Occipital lobe (tissue), 3 donors: ENCODE measurements at places on chromosomes 2 and 18.

DNA sequence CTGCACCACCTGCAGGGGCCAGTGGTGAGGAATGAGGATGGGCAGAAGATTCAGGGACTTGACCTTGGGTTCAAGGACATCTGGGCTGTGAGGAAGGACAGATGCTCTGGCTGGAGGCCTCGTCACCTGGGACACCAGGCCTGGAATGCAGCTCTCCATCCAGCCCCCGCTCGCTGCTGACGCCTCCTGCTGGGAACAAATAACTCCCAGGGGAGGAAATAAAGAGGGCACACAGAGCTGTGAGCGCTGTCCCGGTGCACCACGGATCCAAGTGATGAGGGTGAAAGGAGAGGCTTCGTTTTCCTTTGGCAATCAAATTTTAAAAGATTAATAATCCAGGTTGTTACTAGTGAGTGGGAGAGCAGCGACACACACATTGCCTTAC, 368.0 kb upstream of the MYT1L start:
- no peak for DNase-seq

- DNase-seq: peak; percentile 24
Observed at GRCh38 chr2:152389483-152389882, 54.5 kb downstream of the FMNL2 start.

GRCh38 chr2:134406311-134406710, 152.4 kb downstream of the MGAT5 start:
- no peak for DNase-seq

GRCh38 chr2:109143214-109144187, 14.5 kb downstream of the SH3RF3 start:
- no peak for DNase-seq

DNA sequence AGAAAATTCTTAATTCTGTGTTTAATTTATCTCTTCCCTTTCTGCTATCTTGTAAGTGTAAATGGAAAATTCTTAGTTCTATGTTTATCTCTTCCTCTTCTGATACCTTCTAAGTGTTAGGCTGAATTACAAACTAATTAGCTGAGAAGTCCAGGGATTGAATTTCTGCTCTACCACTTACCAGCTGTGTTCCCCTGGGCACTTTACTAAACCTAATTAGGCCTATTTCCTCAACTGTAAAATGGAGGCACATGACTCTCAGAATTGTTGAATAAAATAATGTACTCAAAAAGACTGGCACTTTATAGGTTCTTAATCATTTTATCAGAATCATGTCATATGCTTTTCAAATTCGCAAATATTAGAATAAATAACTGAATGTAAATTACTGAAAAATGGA, 146.3 kb downstream of the MAP2 start:
- no peak for DNase-seq

- DNase-seq: no peak
Observed at GRCh38 chr2:19228181-19228593, 130.2 kb downstream of the OSR1 start.

DNA sequence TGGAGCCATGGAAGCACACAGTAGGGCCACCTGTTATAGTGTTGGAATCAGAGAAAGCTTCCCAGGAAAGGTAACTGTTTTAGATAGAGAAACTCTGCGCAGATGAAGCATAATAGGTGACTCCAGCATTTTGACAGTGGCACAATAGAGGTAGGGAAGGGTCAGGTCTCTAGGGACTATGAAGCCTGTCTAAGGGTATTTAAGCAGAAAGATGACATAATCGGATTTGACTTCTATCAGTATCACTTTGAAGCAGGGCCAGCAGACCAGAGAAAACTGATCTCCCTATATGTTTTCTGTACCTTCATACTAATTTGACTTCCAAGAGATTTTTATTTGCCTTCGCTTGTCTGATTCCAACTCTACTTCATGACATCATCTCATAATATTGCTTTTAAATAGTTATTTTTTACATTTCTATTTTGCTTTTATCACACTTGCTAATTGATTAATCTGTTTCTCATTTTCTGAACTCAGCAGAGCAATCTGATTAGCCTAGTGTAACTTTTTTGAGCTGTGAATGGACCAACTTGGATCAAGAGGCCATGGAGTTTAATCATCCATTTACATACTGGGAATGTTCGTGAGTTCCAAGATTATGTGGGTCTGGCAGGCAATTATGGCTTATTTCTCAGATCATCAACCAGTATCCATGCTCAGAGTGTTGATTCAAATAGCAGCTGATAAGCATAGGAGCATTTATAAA, 8.4 kb upstream of the HIBCH start:
- DNase-seq: no peak

DNA sequence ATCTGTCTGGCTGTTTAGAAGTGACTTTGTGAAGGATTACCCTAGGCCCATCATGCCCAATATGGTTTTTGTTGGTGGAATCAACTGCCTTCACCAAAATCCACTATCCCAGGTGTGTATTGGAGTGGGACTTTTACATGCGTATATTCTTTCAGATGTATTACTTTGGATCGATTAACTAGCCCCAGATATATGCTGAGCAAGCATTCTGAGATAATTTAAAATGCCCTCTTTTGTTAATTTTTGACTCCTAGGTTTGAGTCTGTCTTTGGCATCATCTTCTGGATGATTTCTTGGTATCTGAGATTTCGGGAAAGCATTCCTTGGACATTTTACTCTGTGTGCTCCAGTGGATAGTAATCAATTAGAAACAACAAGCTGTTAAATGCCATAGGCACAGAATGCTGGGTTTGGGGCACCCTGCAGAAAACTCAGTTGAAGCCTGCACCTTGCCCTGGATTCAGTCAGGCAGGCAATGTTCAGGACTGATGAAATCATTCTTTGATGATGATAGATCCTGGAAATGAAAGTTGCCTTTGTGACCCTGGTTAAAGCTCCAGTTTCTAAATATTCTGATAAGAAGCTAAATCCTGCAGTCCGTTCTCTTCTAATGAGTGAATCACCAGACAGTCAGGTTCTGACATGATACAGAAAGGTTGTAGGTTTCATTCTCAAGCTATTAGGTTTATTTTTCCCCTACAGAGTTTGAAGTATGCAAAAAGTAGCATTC, 1.1 kb downstream of the UGT1A1 start:
- DNase-seq: no peak

DNA sequence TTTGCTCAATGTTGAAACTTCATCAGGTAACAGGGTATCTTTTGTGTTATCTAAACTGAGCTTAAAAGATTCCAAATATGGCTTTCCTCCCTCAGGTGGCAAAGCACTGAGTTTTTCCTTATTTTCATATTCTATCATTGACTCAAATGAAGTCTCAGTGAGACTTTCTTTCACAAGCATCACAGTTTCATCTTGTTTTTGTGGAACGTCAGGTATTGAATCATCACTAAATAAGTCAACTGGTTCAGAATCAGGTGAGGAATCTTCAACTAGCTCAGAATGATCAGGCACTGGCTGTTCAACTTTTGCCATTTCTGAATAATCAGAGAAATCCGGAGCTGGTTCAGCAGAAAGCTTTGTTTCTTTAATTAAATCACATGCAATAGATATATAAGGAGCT, 24.6 kb downstream of the RTN4 start:
- no peak for DNase-seq

GRCh38 chr2:178395941-178396570, 54.9 kb downstream of the PRKRA start:
- no peak for DNase-seq

GRCh38 chr18:68764016-68764415, 33.9 kb upstream of the CCDC102B start:
- no peak for DNase-seq

GRCh38 chr2:226802573-226802972, 3.0 kb upstream of the IRS1 start:
- no peak for DNase-seq

- DNase-seq: peak; percentile 27
Observed at GRCh38 chr2:26577442-26578112, 63.6 kb downstream of the CIB4 start.

DNA sequence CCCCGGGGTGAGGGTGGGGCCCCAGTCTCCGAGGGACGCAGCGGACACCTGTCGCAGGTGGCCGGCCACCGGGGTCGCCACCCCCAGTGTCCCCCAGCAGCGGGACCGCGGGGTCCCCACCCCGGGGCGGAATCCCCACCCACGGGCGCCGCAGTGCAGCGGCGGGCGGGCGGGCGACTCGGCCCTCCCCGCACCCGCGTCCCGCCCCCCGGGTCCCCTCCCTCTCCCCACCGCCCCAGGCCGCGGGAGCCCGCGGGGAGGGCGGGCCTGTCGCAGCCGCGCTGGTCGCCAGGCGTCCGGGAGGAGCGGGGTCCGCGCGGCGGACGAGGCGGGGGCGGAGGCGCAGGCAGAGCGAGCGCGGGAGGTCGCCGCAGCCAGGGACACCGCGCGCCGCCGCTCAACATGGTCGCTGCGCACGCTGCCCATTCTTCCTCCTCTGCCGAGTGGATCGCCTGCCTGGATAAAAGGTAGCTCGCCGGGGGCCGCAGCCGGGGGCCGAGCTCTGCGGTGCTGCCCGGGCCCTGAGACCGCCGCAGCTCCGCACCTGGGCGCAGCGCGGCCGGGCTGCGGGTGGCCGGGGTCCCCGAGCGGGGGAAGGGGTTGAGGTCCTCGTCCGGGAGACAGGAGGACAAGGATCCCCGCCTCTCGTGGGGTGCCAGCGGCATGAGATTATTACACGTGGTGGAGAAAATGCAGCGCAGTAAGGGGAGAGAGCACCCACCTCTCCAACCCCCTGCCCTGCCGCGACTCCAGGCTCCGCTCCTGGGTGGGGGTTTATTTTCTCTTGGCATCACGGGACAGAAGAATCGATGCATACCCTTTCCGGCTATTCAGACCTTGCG, at the start of gene RAPGEF4:
Gene RAPGEF4, plus strand, starts transcription at position 264 of the 842 bp plus-strand sequence. Its CDS starts 139 bp downstream, at position 403.
- DNase-seq: no peak

- peak; percentile 57 for DNase-seq
Observed at GRCh38 chr2:25304321-25304720, 37.4 kb downstream of the DNMT3A start.

- no peak for DNase-seq
Observed at GRCh38 chr2:120489023-120489422, 143.1 kb downstream of the INHBB start.

- no peak for DNase-seq
Observed at GRCh38 chr2:156537141-156537540, 101.0 kb downstream of the GPD2 start.

DNA sequence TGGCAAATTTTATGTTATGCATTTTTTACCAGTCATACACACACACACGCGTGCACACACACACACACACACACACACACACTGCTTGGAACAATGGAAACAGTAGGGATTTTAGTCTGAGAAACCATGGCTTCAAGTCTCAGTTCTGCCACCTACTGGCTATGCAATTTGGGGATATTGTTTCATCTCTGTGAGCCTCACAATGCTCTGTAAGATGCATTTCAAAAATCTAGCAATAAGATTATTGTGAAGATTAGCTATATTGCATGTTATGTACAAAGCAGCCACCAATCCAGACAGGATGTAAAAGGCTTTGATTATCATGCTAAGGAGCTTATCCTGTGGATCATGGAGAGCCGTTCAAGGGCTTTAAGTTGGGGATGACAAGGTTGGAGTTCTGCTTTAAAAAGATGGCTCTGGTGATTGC, 401.4 kb downstream of the NBAS start:
- no peak for DNase-seq

GRCh38 chr2:110788976-110789375, 56.6 kb downstream of the ACOXL start:
- DNase-seq: no peak

DNA sequence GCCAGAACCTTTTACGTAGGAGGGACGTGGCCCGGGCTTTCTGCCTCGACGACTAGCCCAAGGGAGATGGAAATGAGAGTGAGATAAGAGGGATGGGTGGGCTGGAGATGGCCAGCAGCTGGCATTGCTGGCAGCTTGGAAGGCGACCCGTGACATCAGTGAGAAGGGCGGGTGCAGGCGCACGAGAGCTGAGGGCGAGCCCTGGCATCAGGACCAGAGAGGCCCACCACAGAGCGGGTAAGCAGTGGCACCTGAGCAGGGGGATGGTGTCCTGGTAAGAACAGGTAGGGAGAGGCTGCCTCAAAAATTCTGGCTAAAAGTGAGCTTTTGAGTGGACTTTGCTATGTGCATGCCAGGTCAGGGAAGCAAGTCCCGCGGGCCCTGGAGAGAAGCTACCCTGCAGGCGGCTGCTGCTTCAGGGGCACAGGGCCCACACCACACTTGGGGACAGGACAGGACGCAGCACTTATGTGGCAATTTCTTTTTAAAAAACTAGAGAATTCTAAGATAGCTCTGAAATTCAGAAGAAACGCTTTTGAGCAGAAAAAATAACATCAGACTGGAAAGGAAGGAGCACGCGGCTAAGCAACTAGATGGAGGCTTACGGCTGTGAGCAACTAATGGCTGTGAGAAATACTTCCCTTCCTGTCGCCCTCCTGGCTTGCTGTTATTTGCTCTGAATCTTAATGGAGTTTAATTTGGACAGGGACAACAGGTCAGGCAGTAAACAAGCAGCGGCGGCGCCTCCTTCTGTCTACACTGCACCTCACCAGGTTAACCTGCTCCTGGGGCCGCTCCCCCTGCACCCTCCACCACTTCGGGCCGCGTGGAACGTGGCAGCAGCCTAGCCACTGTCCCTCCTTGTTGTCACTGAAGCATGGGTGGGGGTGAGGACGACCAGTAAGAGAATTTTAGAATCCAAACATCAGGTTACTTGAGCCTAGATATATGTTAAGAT, 20.5 kb downstream of the THAP4 start:
- no peak for DNase-seq

GRCh38 chr2:36287363-36288275, 68.0 kb upstream of the CRIM1 start:
- no peak for DNase-seq

- DNase-seq: no peak
Observed at GRCh38 chr2:109217362-109218086, 88.5 kb downstream of the SH3RF3 start.

GRCh38 chr2:8606226-8606625, 75.6 kb upstream of the ID2 start:
- DNase-seq: no peak

- no peak for DNase-seq
Observed at GRCh38 chr2:138013639-138014038, 49.4 kb downstream of the HNMT start.

GRCh38 chr2:181957668-181958067, 28.0 kb upstream of the PPP1R1C start:
- no peak for DNase-seq

DNA sequence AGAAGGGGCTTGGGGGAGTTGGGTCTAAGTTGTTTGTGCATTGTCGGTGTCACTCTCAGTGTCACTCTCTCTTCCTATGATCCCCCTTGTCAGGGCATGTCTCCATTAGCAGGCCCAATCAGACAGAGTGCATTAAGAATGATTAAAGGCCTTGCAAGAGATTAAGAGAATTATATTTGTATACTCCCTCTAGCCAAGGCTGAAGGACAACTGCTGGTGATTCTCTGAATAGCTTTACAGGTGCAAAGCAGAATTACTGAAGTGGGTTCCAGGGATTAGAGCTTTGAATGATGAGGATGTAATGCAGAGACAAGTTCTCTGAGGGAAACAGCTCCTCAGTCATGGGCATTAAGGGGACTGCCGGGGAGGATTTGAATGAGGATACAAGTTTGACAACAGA, 104.8 kb upstream of the LGALSL start:
- DNase-seq: no peak

DNA sequence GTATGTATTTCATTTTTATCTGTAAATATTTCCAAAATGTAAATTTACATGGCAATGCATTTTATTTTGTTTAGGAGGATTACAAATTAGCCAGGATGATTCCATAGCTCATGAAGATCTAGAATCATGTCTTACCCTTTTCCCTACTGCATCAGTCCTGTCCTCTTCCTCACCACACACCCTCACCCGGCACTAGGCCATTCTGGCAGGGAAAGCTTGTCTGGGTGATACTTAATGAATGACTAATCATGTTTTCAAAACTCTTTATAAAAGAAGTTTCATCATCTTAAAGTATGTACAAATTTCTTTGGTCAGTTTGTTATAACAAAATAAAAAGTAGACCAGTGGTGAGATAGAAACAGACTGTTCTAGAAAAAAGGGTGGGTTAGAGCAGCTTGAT, 283.3 kb upstream of the VWC2L start:
- no peak for DNase-seq
